ENCODE measurements at places on chromosomes 4 and X.

DNA sequence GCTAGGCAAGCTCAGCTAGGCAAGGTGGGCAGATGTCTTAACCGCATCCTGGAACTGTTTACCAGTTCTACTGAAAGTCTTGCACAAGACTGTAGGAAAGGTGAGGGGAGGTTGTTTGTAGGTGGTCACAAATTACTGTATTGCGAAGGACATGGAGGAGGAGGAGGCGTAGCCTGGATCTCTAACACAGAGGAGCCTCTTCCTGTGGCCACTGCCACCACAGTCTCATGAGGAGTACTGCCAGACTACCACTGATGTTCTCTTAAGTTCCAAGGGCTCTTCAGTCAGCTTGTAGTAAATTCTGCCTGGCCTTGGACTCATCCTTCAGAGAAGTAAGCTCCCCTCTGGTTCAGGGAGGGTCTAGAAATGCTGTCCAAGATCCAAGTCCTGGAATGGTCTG lies 258.6 kb downstream of the FAT4 start:
- no peak for DNase-seq

- DNase-seq: no peak
Observed at GRCh38 chr4:117491516-117491915, 406.1 kb upstream of the TRAM1L1 start.

DNA sequence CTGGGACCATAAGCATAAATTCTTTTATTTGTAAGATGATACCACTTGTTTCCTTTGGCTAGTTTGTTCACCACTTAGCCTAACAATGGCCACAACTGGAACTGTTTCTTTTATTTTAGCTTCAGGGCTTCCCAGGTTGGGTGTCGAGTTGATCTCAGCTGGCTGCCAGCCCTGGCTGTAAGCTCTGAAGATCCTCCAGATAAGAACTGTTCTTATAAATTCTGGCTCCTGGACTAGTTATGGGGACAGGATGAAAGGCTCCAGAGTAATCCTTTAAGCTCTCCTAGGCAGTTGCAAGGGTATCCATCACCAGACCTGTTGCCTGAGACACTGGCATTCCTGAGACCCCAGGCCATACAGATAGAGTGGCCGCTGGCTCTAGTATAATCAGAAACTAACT lies 129.4 kb upstream of the ACSL4 start:
- DNase-seq: no peak

DNA sequence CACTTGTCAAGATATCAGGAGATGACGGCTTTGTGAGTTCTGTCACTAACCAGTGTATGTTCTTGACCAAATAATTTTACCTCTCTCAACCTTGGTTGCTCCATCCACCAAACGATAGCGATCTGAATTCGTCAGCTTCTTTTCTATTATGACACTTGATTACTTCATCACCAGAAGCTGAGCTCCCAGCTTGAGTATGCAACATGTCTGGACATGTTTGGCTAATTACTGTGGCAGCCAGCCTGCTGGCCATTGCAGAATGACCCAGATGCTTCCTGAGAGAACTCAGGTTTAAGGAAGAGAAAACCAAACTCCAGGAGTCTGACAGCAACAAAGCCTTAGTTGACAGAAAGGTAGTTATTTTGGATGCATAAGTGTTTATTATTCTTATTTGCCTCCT lies 46.4 kb upstream of the PARM1 start:
- no peak for DNase-seq

GRCh38 chr4:139537292-139537691 lies 18.7 kb downstream of the SETD7 start:
- DNase-seq: no peak

- DNase-seq: no peak
Observed at GRCh38 chr4:113832803-113833202, 71.3 kb upstream of the CAMK2D start.

DNA sequence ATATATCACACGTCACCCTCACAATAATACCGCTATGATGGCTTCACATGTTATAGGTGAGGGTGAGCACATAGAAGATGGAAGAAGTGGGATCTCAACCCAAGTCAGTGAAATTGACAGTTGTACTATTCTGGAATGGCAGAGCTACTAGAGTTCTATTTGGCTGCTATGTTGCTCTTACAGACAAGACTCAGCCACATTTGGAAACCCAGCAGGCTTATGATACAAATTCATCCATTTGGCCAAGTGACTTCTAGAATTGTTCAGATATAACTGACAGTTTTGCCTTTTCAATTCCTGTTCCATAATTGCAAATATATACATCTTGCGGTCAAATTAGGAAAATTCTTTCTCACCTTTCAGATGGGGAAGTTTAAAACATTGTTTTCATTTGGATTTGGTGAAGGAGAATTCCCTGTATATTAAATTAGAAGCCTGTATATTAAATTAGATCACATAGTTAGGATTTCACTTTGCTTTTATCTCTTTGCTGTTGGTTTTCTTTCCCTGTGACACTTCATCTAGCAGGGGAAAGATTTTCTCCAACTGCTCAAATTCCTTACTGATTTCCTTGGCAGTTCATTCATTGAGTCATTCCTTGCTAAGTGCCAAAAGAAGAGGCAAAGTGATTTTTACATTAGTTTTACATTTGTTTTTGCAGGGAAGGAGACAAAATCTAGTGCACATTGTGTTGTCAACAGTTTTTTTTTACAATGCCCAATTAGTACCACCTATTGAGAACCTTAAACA lies 120.6 kb upstream of the TBC1D9 start:
- no peak for DNase-seq

- DNase-seq: no peak
Observed at GRCh38 chrX:47112316-47112954, 32.1 kb downstream of the NDUFB11 start.

GRCh38 chr4:10173037-10173753 lies 56.6 kb upstream of the WDR1 start:
- no peak for DNase-seq

GRCh38 chrX:15163131-15163530 lies 106.8 kb downstream of the ASB9 start:
- no peak for DNase-seq

- no peak for DNase-seq
Observed at GRCh38 chrX:68824565-68825125, 4.2 kb upstream of the EFNB1 start.

GRCh38 chr4:112519689-112520597 lies 4.0 kb upstream of the NEUROG2 start:
- no peak for DNase-seq

GRCh38 chr4:114180481-114180880 lies 201.0 kb upstream of the ARSJ start:
- DNase-seq: no peak

GRCh38 chr4:80989921-80990544 lies 40.5 kb upstream of the BMP3 start:
- DNase-seq: peak; percentile 1

DNA sequence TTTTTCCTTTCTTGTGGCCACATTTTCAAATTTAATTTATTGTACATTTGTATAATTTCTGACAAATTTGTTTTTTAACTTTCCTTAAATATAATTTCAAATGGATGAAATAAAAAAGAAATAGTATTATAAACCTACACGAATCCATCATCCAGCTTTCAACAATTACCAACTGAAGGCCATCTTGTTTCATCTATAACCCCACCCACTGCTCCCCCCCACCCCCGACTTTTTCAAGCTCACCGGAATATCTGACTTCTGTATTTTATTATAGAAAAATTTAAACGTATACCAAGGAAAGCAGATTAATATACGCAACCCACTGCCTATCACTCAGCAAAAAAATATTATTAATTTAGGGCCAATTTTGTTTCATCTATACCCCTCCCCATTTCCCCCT lies 1.1 kb downstream of the MORF4L2 start:
- DNase-seq: no peak

- no peak for DNase-seq
Observed at GRCh38 chr4:137345597-137345996, 186.7 kb downstream of the PCDH18 start.

GRCh38 chr4:121656269-121656641 lies 40.5 kb downstream of the ANXA5 start:
- no peak for DNase-seq

GRCh38 chrX:39983715-39984114 lies 114.0 kb downstream of the BCOR start:
- DNase-seq: no peak

DNA sequence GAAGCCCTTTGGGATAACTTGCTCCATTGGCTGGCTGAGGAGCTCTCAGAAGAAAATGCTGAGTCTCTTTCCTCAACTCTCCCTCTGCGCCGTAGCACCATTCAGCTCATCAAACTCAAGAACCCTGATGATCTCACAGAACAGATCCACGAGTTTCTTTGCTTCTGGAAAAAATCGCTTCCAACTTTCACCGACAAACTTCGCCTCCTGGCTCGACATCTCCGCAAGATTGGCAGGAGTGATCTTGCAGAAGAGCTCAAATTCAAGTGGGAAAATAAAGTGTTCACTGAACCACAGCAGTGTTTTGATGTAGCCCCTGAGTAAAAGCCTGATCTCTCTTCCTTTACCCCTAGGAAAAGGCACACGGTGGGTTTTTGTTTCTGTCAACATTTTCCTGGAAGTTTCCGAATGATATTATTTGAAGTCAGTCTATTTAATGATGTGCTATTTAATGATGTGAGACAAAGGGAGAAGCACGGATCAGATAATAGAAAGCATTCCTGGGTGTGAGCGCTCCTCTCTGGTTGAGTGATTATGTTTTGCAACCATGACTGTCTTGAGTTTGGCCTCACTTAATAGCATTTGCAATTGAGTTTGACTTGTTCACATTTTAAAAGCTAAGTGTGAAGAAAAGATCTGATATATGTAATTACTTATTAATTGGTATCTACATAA lies 62.2 kb downstream of the DTHD1 start:
- DNase-seq: no peak

GRCh38 chr4:102780476-102781144 lies 19.8 kb upstream of the MANBA start:
- no peak for DNase-seq

- DNase-seq: no peak
Observed at GRCh38 chrX:68571610-68572311, 72.9 kb downstream of the YIPF6 start.

DNA sequence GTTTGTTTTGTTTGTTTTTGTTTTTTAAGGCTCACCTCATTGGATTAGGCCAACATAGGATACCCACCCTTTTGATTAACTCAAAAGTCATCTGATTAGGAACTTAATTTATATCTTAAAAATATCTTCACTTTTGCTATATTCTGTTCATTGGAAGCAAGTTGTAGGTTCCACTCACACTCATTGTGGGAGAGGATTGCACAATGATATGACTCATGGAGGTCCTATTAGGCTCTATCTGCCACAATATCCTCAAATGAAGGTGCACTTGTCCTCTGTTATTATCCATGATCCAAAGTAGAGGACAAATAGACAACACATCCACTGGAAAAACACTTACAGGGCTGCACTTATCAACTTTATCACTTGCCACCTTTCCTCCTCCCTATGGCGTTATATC lies 60.5 kb upstream of the ADAMTS3 start:
- no peak for DNase-seq

DNA sequence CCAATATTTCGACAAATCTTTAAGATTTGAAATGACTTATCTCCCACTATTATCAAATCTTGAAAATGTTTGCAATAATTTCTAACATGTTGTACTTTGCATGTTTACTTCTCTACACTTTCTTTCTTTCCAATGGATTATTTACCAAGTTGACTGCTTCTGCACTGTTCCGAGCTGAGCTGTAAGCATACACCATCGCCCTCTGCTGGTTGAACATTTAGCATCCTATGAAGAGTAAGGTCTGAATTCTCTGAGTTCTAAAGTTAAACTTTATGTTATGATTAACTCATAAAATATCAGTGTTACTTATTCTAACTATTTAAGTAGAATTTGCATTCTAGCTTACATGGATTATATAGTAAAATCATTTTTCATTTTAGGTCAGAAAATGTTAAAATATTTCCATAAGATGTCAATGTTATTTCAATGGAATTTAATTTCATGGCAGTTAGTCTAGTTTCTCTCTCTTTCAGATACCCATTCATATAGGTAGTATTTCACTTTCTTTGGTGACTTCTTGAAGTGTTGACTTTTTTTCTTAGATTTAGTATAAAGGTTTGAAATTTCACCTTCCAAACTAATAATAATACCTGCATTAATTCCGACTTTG lies 137.4 kb downstream of the DKK2 start:
- no peak for DNase-seq

DNA sequence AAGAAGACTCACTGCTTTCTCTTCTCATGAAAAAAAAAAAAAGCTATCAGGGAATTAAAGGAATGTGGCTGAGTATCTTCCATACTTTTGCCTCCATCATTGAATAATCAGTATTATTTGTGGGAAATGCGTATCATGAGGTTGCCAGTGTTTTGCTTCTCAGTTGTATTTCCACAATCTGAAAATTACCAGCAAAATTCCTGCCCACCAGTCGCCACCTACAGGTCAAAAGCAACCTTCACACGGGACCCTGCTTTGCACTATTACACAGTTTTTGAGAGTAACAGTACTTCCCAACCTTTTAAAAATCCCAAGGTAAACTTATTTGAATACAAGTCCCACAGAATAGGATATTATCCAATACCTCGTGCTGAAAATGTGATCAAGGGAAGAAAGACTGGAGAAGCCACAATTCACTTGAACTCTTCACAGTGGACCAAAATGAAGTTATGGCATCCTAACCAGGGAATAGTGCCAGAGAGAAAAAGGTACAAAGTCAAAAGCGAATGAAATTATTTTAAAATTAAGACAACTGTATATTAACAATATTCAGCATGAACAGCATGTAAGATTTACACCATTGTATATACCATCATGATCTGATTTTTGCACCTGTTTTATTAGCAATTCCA lies 30.4 kb downstream of the PGRMC1 start:
- no peak for DNase-seq

GRCh38 chrX:11254417-11255109 lies 38.6 kb upstream of the AMELX start:
- DNase-seq: no peak

GRCh38 chr4:79598801-79599200 lies 190.8 kb upstream of the GK2 start:
- no peak for DNase-seq

GRCh38 chr4:41476310-41476885 lies 61.6 kb upstream of the LIMCH1 start:
- DNase-seq: no peak

DNA sequence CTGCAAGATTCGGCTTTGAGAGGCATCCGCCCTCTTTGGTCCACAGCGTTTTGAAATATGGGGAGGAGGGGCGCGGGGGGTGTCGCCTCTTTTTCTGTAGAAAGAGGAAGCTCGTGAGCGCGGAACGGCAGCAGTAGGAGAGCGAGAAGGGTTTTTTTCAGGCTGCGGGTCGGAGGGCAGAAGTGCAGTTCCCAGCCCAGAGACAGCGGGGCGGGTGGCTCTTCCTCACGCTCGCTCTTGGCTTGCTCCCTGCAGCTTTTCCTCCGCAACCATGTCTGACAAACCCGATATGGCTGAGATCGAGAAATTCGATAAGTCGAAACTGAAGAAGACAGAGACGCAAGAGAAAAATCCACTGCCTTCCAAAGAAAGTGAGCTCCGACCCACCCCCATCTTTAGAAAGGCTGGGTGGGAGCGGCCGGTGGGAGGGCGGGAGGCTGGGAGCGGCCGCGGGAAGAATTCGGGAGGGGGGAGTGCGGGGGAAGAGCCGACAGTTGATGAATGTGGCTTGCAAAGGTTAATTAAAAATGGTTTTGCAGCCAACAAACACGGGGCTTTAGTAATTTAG lies 1.2 kb downstream of the TMSB4X start:
- no peak for DNase-seq
